ENCODE measurements at places on chromosomes 6 and 20. TPM values are rescaled to one million over a fixed set of nuclear protein-coding genes. Genes with fewer than 3 reads are reported as not detected.
A peak's percentile ranks its signal among the peaks of the same experiment; 100 is the strongest.

GRCh38 chr20:26324177-26324576, 627.5 kb upstream of the ZNF337 start:
- no peak for DNase-seq

DNA sequence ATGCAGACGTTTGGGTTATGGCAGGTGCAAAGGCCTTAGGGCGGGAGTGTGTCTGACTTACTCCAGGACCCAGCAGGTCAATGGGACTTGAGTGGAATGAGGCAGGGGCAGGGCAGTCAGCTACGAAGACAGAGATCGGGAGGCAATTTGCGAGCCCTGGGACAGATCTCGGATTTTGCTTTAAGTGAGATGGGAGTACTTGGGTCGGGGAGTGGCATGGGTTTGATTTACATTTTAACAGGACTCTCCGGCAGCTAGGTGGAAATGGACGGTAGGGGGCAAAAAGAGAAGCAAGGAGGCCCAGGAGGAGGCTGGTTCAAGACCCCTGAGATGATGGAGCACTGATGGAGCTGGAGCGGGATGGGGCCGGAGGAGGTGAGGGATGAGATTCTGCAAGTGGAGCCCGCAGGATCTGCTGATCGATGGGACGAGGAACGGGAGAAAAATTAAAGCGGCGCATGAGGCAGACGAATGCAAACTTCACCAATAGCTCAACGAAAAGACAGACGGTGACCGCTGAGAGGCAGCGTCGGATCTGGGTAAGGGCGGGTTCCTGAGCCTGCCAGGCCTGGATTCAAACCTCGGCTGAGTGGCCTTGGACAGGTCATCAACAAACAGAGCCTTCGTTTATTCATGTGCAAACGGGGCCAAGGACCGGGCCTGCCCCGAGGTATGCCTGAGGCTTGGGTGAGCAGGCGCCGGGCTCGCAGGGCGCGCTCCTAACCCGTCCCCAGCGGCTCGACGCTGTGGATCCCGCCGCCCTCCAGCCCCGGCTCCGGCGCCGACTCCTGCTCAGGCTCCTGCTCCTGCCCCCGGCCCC, 756 bp upstream of the RBCK1 start:
- DNase-seq: peak; percentile 76

DNA sequence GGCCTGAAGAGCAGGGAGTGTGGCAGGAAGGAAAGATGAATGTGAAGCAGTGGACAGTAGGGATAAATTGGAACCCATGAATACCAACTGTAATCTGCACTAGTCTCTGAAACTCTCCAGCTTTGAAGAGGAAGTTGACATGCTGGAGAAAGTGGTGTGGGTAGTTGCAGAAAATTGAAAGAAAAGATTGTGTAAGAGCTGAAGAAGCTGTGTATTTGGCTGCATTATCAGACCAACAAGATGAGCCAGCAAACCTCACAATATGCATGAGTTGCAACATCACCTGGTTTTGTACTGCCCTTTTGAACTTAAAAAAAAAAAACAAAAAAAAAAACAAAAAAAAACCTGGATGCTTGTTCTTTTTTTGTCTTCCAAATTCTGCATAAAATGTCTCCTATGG, 921.9 kb upstream of the EYS start:
- no peak for DNase-seq

PNRC1 gene
- total RNA-seq: 38.7 TPM

- no peak for DNase-seq
These were observed 290.5 kb upstream of the CDH4 start for GRCh38 chr20:60961551-60961950.

DNA sequence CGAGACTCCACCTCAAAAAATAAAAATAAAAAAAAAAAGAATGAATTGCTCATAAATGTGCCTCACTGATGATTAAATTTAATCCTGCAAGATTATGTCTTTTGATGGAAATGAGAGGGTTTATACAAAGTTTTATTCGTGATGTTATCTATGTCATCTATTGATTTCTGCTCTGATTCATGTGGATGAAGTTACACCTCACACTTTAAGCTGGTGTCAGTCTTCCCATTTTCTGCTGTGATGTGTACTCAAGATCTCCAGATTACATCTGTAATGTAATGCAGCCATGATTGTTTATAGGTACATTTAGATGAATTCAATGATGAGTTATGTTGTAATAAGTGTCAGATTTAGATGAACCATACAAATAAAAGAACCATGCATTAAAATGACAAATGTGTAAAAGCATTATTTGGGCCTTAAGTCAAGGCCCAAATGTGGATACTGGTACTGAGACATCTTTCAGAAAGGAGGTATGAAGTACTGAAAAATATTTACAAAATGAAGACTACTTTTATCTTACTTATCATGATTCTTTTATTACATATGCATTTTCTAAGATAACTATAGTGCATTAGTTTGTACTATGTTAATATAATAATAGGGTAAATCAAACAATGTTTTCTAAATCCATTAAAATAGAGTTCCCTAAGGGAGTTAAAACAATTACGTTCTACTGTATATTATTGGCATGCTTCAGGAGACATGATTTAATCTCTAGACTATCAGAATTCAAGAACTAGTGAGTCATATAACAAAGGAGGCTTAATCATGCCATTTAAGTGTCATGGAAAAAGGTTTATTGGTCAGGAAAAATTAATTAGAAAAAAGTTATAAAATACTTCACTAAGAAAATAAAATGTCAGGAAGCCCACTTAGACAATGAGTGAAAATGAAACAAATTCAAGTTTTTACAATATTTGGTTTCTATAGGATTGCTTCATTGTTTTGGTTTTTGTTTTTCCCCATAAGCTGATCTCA, 34.5 kb downstream of the HCRTR2 start:
- DNase-seq: no peak

IL17F gene
- under 0.01 TPM for total RNA-seq

BACH2 gene
- total RNA-seq: 0.64 TPM

COL9A3 gene
- total RNA-seq: under 0.01 TPM

GRCh38 chr6:13742961-13743735, 31.5 kb upstream of the RANBP9 start:
- no peak for DNase-seq

DNA sequence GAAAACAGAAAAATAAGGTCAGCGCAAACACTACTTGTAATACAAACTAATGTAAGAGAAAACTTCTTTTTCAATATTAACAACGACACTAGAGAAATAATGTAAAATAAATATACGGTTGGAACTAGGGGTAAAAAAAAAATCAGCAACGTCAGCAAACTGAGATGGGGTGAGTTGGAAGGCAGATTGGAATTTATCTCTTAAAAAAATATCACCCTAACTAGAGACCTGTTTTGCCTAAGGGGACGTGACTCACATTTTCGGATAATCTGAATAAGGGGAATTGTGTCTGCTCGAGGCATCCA, 705 bp upstream of the UTRN start:
- no peak for DNase-seq

OXT gene
- total RNA-seq: not detected

GRCh38 chr20:51665543-51666118, 102.6 kb downstream of the ATP9A start:
- DNase-seq: no peak

DNA sequence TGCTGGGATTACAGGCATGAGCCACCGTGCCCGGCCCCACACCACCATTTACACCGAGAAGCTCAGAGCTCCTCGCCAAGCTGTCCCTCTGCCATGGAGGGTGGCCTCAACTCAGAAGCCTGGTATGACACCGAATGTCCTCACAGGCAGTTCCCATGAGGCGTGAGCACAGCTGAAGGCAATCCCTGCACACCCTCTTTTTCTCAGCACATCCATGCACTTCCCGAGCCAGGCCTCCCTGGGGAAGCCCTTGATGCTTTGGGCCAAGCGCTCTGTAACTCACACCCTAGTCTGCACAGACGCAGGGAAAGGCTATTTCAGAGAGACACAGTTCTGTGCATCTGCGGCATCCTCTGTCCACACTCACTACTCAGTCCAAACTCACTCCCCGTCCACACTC, 18.4 kb downstream of the THBS2 start:
- no peak for DNase-seq

MEP1A gene
- not detected for total RNA-seq

SAMD5 gene
- total RNA-seq: under 0.01 TPM

Data from fibroblast of villous mesenchyme (primary cell).